ENCODE measurements at places on chromosomes 4 and X. TPM values are rescaled to one million over a fixed set of nuclear protein-coding genes. Genes with fewer than 3 reads are reported as not detected.

Gene MAGEB1
- total RNA-seq = not detected

GRCh38 chr4:1294891-1295290 is 5.2 kb downstream of the MAEA start:
- no peak for DNase-seq

- DNase-seq = no peak
These were observed 72.4 kb downstream of the GPC3 start for GRCh38 chrX:133913009-133913408.

- no peak for DNase-seq
These were observed 25.3 kb upstream of the CLDN24 start for GRCh38 chr4:183347566-183347965.

- no peak for DNase-seq
These were observed 3.1 kb downstream of the MID1IP1 start for GRCh38 chrX:38804432-38804681.

DNA sequence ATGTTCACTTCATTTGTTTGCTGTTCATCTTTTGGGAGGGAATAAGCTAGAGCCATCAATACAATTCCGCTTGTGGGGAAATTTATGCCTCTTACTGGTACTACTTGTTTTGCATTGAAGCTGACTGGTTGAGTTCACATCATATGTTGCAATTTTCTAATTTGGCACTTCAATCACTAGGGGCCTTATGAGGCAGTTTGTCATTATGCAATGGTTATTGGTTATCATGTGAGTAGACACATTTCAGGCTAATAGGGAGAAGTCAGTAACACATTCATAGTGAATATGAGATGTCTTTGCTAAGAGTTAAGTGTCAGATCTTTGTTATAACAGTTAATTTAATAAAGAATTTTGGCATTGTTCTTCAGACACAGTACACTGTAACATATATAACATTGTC is 5.0 kb downstream of the RPL36A start:
- DNase-seq = no peak

DNA sequence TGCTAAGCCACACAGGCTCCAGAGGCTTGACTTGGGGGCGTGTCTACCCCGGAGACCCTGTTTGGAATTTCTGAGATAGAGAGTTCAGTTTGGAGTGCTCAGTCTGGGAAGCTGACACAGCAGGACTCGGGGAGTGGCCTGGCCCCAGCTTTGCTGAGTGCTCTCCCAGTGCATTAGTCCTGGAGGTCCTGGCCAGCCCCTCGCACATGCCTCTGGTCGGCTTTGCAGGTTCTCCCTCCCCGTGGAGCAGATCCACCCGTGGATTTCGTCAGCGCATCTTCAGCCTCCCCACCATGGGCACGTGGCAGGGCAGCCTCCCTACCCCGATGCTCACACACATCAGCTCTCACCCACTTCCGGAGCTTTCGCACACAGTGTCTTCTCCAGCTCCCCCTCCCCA is 65.2 kb downstream of the PSAPL1 start:
- DNase-seq = no peak

- no peak for DNase-seq
These were observed 46.7 kb downstream of the ARL9 start for GRCh38 chr4:56552273-56552672.

GRCh38 chr4:19944251-19944650 is 307.5 kb upstream of the SLIT2 start:
- DNase-seq = no peak

GRCh38 chrX:123859409-123859845 is 426 bp upstream of the XIAP start:
- DNase-seq = peak; percentile 70

DNA sequence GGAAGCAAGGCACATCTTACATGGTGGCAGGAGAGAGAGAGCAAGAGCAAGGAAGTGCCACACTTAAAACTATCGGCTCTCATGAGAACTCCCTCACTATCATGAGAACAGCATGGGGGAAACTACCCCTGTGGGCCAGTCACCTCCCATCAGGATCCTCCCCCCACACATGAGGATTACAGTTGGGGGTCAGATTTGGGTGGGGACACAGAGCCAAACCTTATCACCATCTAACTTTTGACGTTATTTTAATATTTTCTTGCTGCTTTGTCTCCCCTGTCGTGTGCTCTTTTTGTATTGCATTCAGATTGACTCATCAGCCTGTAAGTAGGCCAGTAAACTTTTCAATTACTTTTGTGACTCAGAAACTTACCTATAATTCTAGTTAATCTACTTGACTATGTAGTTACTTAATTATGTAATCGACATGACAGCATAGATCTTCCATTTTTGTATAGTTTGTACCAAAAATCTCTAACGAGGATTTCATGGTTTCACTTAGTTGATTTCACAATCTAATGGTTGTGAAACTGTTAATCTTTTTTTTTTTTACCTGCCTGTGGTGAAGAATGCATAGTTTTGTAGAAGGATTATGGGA is 18.3 kb downstream of the STIM2 start:
- no peak for DNase-seq

- DNase-seq = peak; percentile 42
These were observed 201.9 kb upstream of the AGTR2 start for GRCh38 chrX:115968436-115969252.

- DNase-seq = no peak
These were observed 595.7 kb upstream of the ATOH1 start for GRCh38 chr4:93232883-93233282.

DNA sequence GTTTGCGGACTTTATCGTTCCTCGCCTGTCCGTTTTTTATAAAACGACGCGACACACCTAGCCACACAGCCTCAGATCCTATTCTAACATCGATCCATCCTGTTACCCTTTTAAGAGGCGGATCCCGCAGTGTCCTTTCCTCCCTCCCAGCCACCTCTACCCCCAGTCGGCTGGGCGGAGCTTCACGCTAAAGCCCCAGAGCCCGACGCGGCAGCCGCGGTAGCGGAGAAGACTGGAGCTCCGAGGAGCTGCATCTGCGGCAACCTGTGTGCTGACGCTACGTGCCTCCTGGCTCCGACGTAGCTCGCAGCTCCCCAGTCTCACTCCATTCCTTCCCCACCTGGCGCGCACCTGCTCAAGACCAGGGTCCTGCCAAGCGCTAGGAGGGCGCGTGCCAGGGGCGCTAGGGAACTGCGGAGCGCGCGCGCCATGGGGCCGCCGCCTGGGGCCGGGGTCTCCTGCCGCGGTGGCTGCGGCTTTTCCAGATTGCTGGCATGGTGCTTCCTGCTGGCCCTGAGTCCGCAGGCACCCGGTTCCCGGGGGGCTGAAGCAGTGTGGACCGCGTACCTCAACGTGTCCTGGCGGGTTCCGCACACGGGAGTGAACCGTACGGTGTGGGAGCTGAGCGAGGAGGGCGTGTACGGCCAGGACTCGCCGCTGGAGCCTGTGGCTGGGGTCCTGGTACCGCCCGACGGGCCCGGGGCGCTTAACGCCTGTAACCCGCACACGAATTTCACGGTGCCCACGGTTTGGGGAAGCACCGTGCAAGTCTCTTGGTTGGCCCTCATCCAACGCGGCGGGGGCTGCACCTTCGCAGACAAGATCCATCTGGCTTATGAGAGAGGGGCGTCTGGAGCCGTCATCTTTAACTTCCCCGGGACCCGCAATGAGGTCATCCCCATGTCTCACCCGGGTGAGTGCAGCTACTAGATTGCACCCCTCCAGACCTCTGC is at the start of gene RNF128:
RNF128 (plus strand) TSS at position 217 of the 953 bp plus-strand sequence; CDS start at position 430, 213 bp downstream.
- peak; percentile 20 for DNase-seq

DNA sequence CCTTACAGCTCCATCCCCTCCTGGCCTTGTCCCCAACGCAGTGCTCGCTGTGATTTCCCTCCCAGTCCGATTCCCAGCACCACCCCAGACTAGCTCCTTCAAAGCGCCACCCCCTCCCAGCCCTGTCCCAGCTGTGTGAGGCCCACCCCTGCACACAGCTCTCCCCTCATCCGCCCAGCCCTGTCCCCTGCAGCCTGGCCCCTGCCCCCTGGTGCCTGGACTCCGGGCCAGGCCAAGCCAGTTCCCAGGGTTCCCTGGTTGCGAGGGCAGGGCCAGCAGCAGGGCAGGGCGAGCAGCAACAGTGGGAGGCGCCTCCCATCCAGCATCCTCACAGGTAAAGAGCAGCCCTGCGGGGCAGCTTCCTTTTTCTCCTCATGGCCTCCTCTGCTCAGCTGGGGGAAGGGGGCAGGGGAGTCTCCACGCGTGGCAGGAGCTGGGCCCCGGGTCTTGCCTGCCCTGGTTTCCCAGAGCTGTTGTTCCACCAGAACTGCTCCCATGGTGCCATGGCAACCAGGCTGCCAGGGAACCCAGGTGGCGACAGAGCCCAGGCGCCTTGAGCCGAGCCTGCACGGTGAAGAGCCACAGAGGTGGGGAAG is 24.8 kb downstream of the IQSEC2 start:
- DNase-seq = no peak

- DNase-seq = no peak
These were observed 61.1 kb downstream of the FBXO8 start for GRCh38 chr4:174222266-174222872.

GRCh38 chr4:48138936-48139335 is 4.9 kb upstream of the TXK start:
- DNase-seq = no peak

Measured in occipital lobe (tissue), 3 donors.